CD8-positive, alpha-beta memory T cell (primary cell): ENCODE measurements at places on chromosomes 4 and X. TPM values are rescaled to one million over a fixed set of nuclear protein-coding genes. Genes with fewer than 3 reads are reported as not detected.

DNA sequence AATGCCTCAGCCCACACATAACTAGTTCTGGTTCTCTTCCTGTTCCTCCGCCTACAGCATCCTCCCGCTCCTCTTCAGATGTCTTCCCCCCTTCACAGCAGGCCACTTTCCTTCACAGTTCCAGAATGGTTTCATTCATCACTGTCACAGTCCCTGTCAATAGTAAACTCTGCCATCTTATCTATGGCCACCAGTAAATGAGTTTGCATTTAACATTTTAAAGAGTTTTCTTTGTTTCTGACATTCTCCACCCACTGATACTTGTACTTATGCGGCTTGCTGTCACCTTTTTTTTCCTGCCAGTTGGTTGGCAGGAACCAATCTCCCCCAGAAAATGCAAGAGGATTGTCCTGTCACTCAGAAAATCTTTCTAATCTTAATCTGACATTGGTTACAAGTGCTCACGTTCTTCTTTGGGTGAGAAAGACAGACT, 114.1 kb downstream of the GLUD2 start:
- no peaks in the 10 kb centered on the region for H3K4me1 ChIP-seq
- no peaks in the 10 kb centered on the region for H3K36me3 ChIP-seq
- H3K4me3 ChIP-seq, result no peak overlapping the region
- no peaks in the 10 kb centered on the region for H3K27me3 ChIP-seq
- no peak for DNase-seq

DNA sequence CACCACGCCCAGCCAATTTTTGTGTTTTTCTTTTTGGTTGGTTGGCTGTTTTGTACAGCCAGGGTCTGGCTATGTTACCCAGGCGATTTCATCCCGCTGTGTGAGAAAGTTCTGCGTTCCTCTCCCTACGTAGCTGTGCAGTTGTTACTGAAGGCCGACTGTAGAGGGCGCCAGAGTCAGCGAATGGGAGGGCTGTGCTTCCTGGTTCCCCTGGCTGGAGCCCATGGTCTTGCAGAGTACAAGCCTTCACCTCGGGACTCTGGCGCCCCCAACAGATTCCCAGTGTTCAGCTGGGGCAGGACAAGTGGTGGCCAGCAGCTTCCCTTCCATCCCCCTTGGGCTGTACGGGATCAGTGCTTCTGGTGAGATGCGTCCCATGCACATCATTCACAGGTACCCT, 5.6 kb upstream of the CT45A1 start:
- no peaks in the 10 kb centered on the region for H3K36me3 ChIP-seq
- H3K4me1 ChIP-seq, result no peaks in the 10 kb centered on the region
- no peak for DNase-seq
- no peak overlapping the region for H3K4me3 ChIP-seq
- H3K27ac ChIP-seq, result no peak overlapping the region

- H3K27me3 ChIP-seq, result no peaks in the 10 kb centered on the region
- no peak for DNase-seq
- no peaks in the 10 kb centered on the region for H3K4me1 ChIP-seq
- H3K27ac ChIP-seq, result no peak overlapping the region
- no peak overlapping the region for H3K4me3 ChIP-seq
Measured at GRCh38 chrX:10555846-10556245, 64.5 kb downstream of the MID1 start.

Gene OSTC
- 90.8 TPM for total RNA-seq

DNA sequence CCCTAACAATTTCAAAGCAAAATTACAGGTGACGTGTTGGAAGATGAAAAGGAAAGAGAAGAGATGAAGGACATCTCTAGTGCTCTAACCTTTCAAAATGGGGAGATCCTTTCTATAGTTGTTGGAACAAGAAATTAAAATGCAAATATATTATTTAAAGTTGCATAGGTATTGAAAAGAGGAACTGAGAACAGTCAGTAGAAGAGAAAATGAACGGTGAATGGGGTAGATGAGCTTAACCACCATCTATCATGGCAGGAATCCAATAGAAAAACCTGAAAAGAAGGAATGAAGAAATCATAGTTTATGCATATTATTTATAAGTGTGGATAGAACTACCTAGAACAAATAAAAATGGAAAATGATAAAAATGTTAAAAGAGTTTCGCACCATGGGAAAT, 42.0 kb downstream of the ANXA5 start:
- no peak overlapping the region for H3K4me3 ChIP-seq
- no peaks in the 10 kb centered on the region for H3K27me3 ChIP-seq
- no peaks in the 10 kb centered on the region for H3K4me1 ChIP-seq
- no peak overlapping the region for H3K27ac ChIP-seq
- DNase-seq, result no peak

GRCh38 chr4:6207602-6208001, 7.3 kb upstream of the JAKMIP1 start:
- no peaks in the 10 kb centered on the region for H3K27me3 ChIP-seq
- H3K4me3 ChIP-seq, result no peak overlapping the region
- H3K27ac ChIP-seq, result no peak overlapping the region
- H3K4me1 ChIP-seq, result no peaks in the 10 kb centered on the region

Gene FGFBP2
- total RNA-seq, result 3.5 TPM

- H3K4me1 ChIP-seq, result peaks cover 9% of the 10 kb centered on the region
- no peak overlapping the region for H3K27ac ChIP-seq
- no peak overlapping the region for H3K4me3 ChIP-seq
- no peaks in the 10 kb centered on the region for H3K36me3 ChIP-seq
- no peaks in the 10 kb centered on the region for H3K27me3 ChIP-seq
Measured at GRCh38 chrX:30892591-30892990, 3.5 kb upstream of the TAB3 start.

GRCh38 chr4:61838072-61838471, 637.9 kb downstream of the ADGRL3 start:
- H3K27me3 ChIP-seq, result no peaks in the 10 kb centered on the region
- H3K27ac ChIP-seq, result no peak overlapping the region
- H3K4me3 ChIP-seq, result no peak overlapping the region
- DNase-seq, result no peak
- H3K36me3 ChIP-seq, result no peaks in the 10 kb centered on the region

- no peaks in the 10 kb centered on the region for H3K4me1 ChIP-seq
- no peaks in the 10 kb centered on the region for H3K27me3 ChIP-seq
- H3K36me3 ChIP-seq, result no peaks in the 10 kb centered on the region
- no peak overlapping the region for H3K27ac ChIP-seq
- H3K4me3 ChIP-seq, result no peak overlapping the region
- DNase-seq, result no peak
Measured at GRCh38 chr4:138279286-138279685, 37.1 kb upstream of the SLC7A11 start.

Gene SLC10A6
- total RNA-seq, result not detected

Gene HPGD
- total RNA-seq, result 1.6 TPM

DNA sequence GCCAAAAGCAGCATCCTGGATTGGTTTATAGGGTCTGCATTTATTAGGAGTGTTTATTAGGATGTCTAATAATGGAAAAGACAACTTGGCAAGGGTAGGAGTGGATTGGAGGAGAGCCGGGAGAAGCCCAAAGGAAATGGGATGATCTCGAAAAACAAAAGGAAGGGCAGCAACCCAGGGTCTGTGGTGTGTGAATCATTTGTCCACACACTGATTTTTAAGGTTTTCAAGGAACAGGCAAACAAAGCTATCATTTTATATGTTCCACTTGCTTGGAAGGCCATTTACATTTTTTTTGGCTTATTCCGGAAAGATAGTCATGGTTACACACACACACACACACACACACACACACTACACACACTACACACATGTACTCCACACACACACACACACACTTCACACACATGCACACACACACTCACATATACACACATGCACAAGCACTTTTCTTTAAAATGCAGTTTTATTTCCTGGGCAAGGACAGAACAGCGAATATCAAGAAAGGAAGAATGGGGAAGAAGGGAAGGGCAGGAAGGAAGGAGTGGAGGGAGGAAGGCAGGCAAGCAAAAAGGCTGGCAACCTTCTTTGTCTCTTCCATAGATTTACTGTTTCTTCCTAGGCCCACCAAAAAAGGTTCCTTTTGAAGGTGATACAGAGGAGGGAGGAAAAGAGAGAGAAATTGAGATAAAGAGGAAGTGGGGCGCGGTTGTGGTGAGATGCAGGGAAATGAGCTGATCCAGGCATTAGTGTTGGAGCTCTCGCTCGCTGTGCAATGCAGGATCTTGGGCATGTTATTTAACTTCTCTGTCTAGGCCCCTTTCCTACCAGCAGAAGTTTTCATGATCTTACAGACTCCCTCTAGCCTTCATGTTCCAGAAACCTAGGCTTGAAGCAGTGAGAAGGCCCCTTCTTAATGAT, 88.6 kb upstream of the MAML3 start:
- H3K27me3 ChIP-seq, result no peaks in the 10 kb centered on the region
- no peak overlapping the region for H3K4me3 ChIP-seq
- DNase-seq, result no peak
- H3K4me1 ChIP-seq, result peaks cover 18% of the 10 kb centered on the region

Gene SLC7A11
- total RNA-seq, result 1.5 TPM

GRCh38 chr4:33296876-33297455, 2576.8 kb downstream of the PCDH7 start:
- H3K4me3 ChIP-seq, result no peak overlapping the region
- H3K36me3 ChIP-seq, result no peaks in the 10 kb centered on the region
- DNase-seq, result no peak
- H3K27me3 ChIP-seq, result no peaks in the 10 kb centered on the region
- H3K27ac ChIP-seq, result no peak overlapping the region
- H3K4me1 ChIP-seq, result no peaks in the 10 kb centered on the region

- no peaks in the 10 kb centered on the region for H3K27me3 ChIP-seq
- no peaks in the 10 kb centered on the region for H3K36me3 ChIP-seq
- DNase-seq, result no peak
- H3K27ac ChIP-seq, result no peak overlapping the region
- H3K4me3 ChIP-seq, result no peak overlapping the region
Measured at GRCh38 chrX:12580548-12580947, 210.7 kb upstream of the PRPS2 start.
